ENCODE measurements at places on chromosomes 7 and 10.

DNA sequence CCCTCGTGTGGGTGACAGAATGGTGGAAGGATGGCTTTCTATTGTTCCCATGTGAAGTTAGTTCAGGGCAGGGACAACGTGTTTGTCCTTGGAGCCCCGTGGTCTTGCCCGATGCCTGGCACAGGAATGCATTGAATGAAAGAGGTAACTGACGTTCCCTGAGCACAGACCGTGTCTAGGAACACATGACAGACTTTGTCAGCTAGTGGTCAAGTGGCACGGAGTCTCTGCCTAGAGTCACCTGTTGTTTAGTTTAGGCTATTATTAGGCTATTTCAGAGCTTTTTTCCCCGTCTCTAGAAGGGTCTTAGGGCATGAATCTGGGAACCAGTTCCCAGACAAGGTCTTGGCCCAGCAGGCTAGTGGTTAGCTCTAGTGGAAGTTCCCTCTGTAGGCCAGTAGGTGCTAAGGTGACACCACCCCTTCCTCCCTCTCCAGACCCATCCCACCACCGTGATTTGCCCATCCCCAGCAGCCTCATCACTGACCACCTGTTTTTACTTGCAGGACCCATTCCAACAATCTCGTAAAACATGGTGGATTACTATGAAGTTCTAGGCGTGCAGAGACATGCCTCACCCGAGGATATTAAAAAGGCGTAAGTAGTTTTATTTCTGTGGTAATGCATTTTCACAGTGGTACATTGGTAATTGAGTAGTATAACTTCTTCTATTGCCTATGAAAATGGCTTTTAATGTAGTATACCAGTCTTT is 21.4 kb downstream of the DNAJB6 start:
- no peak for DNase-seq

DNA sequence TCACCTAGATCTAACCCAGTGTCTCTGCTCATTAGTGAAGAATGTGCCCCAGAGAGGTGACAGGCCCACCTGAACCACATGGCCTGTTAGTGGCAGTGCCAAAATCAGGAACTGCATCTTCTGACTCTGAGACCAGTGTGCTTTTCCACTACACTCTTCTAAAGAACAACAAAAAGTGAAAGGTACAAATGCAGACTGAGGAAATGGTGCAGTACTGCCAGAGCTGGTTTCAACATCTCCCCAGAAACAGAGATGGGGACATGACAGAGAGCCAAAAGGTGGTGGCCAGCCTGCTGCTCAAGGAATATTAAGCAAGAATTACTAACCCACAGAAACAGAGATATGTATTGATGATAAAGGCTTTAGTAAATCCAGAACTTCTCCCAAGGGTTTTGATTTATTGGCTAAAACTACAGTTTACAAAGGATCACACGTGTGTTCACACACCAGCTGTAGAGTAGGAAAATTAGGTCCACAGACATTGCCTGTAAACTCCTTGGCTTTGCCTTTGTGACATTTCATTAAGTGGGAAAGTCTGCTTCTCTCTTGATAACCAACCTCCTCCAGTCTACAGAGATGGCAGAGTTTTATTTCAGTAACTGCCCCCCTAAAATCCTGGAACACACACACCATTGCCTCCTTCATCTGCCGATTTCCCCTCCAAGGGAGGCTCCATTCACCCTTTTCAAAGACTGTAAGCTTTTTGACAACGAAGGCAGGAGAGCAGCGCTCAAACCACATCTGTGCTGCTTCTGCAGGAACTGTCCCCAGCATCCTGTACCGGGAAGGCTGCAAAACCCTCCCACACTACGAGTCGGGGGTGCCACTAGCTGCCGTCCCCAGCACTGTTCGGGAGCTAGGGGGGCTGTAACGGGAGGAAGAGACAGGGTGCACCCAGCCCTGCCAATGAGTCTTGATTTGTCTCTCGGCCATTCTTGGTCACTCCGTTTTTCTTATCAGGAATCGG is 29.8 kb downstream of the GSDME start:
- no peak for DNase-seq

DNA sequence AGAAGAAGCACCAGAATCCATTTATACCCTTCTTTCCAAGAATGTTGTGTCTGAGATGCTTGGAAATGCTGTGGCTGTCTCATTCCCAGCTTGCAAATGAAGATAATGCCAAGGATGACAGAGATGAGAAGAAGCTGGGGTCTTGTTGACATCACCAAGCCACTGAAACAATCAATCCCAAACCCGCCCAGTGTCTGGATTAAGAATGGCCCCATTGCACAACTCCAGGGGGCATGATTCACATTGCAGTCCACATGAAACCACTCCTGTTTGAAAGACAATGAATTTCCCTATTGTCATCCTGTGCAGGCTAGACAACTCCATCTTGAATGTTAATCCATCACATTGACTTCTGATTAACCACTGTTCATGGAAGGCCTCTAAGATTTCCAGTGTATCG is 28.6 kb downstream of the SORBS1 start:
- DNase-seq, result no peak

GRCh38 chr10:23096802-23097549 is 1.6 kb downstream of the MSRB2 start:
- peak; percentile 38 for DNase-seq

Data from SK-N-DZ (cell line).